T-helper 17 cell (primary cell): ENCODE measurements at places on chromosomes 1 and 21.

- no peak for DNase-seq
Observed at GRCh38 chr1:12610305-12610935, 7.6 kb downstream of the DHRS3 start.

- DNase-seq, result no peak
Observed at GRCh38 chr1:212457740-212458338, 25.1 kb downstream of the NENF start.

DNA sequence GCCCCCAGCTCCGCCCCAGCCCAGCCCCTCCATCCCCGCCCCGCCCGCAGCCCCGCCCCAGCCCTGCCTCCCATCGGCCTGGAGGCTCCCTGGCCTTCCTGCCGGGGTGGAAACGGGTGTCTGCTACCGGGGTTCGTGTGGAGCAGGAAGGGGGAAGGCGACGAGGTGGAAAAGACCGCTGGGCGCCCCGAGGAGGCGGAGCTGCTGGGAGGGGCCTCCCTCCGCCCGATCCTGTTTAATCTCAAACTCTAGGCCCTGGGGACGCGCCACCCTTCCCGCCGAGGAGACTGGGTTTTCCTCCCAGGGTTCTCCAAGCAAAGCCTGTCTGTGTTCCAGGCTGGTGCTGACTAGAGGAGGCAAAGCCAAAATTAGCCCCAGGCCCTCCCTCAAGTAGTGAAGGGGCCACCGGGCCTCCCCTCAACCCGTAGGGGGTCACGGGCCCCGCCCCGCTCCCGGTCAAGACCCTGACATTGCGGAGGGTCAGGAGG is 16.2 kb upstream of the TTLL10 start:
- peak; percentile 58 for DNase-seq

GRCh38 chr1:44261962-44262361 is 48.7 kb downstream of the DMAP1 start:
- DNase-seq, result no peak

- no peak for DNase-seq
Observed at GRCh38 chr1:239778208-239778813, 313.4 kb upstream of the FMN2 start.

DNA sequence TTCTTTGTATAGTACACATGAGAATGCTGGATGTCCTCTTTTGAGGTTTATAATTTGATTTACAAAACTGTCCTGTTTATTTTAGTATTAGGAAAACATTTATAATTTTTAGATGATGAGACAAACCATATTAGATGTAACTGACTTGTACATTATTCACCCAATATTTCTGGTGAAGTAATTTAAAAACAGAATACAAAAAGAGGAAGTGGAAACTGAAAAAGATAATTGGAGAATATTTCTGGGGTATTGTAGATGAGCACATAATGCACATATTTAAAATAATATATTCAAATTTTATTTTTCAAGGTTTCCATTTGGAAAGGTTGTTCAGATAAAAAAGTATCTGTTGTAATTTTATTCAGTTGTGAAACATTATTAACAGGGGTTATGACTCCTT is 40.7 kb downstream of the XPR1 start:
- no peak for DNase-seq

GRCh38 chr21:43364851-43365424 is 62.0 kb downstream of the SIK1 start:
- DNase-seq, result no peak

DNA sequence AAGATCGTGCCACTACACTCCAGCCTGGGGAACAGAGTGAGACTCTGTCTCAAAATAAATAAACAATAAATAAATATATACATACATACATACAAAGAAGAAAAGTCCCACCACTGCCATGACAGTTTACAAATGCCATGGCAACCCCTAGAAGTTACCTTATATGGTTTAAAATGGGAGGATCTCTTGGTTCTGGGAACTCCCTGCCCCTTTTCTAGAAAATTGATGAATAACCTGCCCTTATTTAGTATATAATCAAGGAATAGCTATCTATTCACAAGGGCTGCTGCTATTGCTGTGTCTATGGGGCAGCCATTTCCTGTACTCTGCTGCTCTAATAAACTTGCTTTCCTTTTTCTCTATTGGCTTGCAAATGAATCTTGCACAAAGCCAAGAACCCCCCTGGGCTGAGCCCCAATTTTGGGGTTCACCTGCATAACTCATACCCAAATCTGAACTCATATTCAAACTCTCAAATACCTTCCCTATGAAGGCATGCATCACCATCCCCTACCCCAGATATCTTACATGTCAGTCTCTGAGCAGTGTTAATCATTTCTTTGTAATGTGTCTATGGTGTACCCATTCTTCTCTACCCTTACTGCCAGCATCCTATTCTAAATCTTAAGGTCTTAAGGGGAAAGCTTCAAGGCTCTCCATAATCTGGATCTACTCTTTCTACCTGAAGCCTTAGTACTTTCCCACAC is 9.0 kb downstream of the GON4L start:
- DNase-seq, result no peak
